ENCODE measurements at places on chromosomes 13 and 19.

GRCh38 chr19:14089662-14090508 is 666 bp downstream of the SAMD1 start:
- peak; percentile 50 for DNase-seq

- DNase-seq: no peak
Measured at GRCh38 chr13:107974409-107974808, 240.9 kb downstream of the LIG4 start.

GRCh38 chr19:7326105-7326877 is 22.4 kb upstream of the ARHGEF18 start:
- DNase-seq: peak; percentile 65

GRCh38 chr13:48531416-48532255 is 1.2 kb downstream of the RCBTB2 start:
- DNase-seq: no peak

GRCh38 chr19:49680421-49681351 is 3.6 kb downstream of the PRMT1 start:
- peak; percentile 86 for DNase-seq

- DNase-seq: no peak
Measured at GRCh38 chr19:2600914-2601870, 101.3 kb downstream of the GNG7 start.

DNA sequence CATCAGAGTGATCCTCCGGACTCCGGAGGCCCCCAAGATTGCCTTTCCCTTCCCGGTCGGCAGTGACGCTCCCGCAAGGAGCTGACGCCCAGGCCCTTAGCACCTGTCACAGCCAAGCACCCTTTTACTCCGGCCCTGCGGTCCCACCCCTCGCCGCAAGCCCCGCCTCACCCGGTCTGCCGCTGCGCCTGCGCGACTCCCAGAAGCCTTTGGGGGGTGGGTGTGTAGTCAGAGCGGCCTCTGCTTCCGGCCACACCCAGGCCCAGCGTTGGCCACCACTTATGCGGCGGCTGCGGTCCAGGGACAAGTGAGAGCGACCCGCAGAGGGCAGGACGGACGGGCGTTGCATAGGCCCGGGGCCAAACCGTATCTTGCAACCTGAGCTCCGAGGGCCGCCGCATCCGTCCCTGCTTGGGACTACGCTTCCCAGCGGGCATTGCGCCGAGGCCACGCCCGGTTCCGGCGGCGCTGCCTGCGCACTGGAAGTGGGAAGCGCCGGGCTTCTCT is 441 bp upstream of the ZFP28 start:
- DNase-seq: peak; percentile 69

DNA sequence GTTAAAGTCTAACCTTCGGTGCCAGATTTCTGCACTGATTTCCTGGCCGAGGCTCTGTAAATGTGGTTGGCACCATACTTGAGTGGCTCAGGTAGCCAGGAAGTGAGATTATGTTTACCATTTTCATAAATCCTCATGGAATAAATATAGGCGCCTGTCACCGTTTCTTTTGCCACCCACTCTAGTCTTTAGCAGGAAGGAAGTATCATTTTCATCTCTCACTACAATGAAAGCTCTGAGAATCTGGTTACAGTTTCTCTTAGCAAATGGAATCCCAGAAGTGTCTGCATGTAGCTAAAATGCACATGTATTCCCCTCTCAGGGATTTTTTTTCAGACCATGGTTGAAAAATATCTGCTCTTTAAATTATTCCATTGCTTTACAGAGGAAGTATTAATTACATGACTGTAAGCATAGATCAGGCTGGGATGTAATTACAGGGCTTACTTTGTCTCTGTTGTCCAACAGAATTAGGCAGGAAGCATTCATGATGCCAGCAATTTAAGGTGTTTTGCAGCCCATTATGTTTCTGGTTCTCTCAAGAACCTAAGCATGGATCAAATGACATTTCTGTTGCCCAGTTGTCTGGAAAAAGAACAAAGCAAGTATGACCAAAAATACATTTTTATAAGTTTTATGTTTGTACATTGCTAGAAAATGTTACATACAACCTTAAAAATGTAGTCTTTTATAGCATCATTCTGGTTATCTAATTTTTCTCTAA is 221.7 kb upstream of the SPRY2 start:
- DNase-seq: no peak

GRCh38 chr13:112708560-112709240 is 18.9 kb downstream of the ATP11A start:
- no peak for DNase-seq

DNA sequence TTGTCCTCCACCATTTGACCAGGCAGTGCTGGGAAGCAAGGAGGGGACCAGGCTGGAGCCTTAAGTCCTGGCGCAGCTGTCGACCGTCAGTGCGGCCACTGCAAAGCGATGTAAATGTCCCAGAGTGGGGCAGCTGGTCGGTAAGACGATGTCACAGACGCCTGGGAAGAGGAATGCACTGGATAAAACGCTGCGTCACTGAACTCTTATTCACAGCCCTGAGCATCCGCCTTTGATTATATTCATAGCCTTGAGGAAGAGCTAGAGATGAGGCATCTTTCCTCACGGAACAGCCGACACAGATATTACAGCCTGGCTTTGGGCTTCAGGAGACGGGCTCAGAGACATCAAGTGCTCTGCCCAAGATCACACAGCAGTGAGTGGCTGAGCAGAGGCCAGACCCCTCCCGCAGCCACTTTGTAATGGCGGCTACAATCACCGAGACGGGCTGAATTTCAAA is 17.6 kb upstream of the TUBGCP3 start:
- no peak for DNase-seq

Data from hematopoietic multipotent progenitor cell treated with erythropoietin and hydrocortisone succinate and interleukin-3 and kit ligand, for 8 days (in vitro differentiated cells).